ENCODE measurements at places on chromosomes 4 and X. TPM values are rescaled to one million over a fixed set of nuclear protein-coding genes. Genes with fewer than 3 reads are reported as not detected.

Gene SPATA4
- not detected for total RNA-seq

Gene HSFX3
- not detected for total RNA-seq

Gene EDA
- total RNA-seq, result 0.08 TPM

Gene TASL
- 7.2 TPM for total RNA-seq

Gene HMX1
- not detected for total RNA-seq

Gene MND1
- 13.5 TPM for total RNA-seq

Gene C4orf36
- not detected for total RNA-seq

- no peak for DNase-seq
Observed at GRCh38 chr4:147157860-147158701, 212.4 kb upstream of the TTC29 start.

DNA sequence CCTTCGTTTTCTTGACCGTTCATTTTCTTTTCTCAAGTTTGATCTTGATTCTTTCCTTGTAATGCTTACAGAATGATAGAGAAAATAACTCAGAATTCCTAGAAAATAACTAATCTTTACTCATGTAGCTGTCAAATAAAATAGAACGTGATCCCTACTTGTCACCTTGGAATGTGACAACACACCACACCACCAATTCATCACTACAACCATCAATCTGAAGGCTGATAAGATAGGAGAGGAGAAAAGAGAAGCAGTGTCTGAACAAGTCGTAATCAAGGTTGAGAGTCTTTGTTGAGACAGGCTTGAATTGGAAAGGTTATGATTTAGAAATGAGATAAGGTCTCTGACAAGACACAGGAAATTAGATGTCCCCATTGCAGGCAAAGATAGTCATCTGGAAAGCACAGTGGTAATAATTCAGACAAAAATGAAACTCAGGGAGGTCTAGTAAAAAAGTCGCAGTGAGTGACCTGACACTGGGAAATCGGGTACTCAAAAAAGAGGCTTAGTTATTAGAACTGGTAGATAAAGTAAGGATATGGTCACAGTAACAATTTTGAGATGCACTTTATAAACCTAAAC is 456.2 kb downstream of the FAT4 start:
- DNase-seq, result no peak

- DNase-seq, result no peak
Observed at GRCh38 chr4:100609810-100610209, 92.0 kb upstream of the EMCN start.

DNA sequence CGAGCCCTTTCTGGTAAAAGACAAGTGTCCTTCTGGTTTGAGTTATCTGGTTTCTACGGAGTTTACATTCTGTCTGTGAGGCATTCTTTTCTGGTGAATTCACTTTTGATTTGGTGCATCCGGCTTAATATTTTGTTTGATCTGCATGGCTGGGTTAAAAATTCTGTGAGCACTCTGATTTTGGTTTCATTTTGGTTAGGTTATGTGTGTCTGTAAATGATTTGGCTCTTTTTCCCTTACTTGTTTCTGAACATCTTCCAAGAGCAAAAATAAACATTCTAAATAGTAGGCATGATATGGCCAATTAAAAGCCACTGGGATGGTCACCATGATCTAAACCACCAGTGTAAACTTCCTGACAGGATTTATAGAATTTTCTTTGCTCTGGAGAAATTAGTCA is 85.7 kb upstream of the PTPN13 start:
- no peak for DNase-seq

DNA sequence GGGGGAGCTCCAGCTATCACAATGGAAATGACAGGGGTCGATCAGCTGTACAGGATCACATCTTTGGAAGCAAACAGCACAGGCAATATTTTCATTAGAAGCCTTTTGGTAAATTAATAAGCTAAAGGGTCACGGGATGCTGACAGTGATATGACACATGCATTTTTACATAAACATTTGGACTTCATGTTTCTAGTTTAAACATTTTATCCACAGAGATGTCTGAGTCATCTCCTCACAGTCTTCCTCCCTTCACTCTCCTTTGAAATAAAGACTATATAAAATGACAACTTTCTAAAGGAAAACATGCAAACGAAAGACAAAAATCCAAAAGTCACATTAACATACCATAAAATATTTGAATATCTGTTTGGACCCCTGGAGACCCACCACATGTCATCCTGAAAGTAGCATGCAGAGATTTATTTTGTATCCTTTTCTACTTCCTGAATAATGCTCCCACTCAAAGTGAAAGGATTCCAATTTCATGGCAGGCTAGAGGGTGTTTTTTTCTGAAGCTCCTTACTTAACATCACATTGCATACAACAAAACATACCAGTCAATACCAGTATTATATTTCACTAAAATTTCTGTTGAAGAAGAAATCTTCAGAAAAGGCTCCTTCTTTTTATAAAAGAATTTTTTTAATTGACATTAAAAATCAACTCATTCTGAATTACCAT is 200.1 kb upstream of the PPARGC1A start:
- DNase-seq, result no peak

- no peak for DNase-seq
Observed at GRCh38 chr4:110900213-110900769, 277.4 kb upstream of the PITX2 start.

DNA sequence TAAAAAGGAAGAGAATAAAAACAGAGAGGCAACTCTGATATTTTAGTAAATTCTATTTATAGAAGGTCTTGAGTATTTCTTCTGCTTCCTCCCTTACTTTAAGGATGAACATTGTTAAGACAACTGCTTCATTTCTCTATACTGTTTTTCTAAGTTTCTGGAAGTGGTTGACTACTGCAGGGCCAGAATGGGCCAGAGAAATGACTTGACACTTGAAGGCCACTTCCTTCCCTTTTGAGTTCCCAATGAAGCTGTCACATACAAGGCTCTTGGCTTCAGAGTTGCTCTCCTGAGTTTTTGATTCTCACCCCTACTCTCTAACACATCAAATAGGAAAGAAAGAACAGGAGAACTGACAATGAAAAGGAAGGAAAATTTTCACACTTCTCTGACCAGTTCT is 37.6 kb downstream of the PKD2 start:
- no peak for DNase-seq

GRCh38 chr4:8176547-8177399 is 18.2 kb upstream of the ABLIM2 start:
- no peak for DNase-seq

DNA sequence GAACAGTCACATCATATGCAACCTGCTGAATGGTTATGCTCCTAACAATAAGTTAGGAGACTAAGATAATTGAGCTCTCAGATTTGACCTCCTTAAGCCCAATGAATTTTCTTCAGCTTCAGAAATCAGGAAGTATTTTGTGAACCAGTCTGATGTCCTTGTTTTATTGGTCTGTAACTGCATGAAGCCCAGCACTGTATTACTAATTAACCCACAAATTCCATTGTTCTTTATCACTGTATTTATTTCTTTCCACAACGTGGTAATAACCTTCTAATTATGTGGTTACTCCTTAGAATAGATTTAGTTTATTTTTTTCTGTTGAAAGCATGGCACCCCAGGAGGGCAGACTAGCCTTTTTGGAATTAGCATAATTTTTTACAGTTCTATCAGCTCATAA is 3.9 kb upstream of the MFAP3L start:
- DNase-seq, result no peak

GRCh38 chrX:132444936-132445335 is 43.9 kb downstream of the MBNL3 start:
- no peak for DNase-seq

DNA sequence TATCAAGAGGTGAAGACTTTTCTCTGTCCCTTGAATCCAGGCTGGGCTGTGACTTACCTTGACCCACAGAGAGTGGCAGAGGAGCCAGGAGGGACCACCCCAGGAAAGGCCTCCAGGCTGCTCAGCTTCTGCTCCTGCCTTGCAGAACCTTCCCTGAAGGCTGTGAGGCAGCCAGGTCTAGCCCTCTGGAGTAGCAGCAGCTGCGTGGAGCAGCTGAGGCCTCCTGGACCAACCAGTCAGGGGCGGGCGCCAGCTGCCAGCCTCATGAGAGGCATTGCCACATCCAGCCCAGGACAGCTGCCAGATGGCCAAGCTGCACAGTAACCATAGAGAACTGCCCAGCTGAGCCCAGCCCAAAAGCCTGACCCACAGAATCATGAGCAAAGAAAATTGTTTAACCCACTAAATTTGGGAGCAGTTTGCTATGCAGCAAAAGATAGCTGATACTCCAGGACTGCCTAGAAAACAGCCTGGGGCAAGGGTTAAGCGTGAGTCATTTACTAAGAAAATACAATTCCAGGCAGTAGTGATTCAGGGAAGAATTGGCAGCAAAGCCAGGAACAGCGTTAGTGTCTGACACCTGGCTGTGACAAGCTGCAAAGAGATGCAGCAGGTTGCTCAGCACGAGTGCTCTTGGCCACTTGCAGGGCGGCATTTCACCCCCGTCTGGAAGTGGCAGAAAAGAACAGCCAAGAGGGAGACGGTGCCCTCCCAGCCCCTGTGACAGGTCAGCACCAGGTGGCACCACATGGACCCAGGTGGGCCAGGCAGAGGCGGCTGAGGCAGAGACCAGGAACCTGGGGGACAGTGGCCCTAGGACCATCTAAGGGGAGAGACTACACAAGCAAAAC is 14.7 kb upstream of the PDE6B start:
- DNase-seq, result no peak

GRCh38 chr4:105075045-105075444 is 71.6 kb upstream of the TET2 start:
- no peak for DNase-seq

DNA sequence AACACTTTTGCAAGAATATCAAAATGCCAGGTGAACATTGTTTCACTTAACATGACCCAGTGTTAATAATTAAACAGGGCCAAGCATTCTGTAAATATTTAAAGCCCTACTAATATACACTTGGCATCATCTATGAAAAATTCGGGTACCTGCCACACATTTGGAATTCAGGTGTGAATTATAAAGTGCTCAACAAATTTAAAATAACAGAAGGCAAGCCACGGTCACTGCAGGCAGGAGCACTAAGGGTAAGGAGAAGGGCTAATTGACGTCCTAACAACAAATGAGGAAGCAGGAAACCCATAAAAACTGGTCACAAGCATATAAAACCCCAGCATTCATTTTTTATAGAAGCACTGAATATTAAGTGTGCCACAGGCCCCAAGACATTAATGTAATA is 43.8 kb upstream of the CPEB2 start:
- no peak for DNase-seq

DNA sequence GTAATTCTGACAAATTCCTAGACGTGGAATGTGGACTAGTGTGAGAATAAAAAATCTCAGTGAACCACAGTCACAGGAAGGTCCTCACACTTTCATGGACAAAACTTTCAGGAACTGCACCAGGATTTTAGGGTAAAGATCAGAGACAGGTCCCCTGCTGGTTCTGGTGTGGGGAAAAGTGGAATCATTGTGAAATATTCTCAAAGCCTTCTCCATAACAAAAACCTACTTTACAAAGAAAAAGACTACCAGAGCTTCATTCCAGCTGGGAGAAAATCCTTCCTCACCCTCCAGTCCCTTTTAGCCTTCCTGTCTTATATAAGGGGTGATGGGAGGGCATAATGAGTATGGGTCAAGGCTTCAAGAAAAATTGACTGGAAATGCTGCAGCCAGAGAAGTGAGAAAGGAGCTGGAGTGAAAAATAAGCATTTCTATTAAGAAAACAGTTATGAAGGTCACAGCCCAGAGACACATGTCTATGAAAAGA is 325.8 kb downstream of the ARAP2 start:
- no peak for DNase-seq

DNA sequence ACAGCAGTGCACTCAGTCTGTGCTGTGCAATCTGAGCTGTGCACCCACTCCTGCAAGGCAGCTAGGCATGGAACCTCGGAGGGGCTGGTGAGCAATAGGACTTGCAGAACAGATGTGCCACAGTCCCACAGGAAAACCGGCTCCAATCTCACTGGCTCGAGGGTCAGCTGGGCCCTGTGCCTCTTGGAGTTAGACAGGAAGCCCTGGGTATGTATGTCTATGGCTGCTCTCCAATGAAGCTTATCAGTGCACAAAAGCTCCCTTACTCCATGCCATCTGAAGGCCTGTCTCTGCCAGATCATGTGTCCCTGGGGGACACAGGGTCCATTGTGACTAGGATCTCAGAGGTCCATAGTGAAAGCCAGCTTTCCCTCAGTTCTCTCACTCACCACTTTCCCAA is 335.8 kb downstream of the SH3BGRL start:
- DNase-seq, result no peak

DNA sequence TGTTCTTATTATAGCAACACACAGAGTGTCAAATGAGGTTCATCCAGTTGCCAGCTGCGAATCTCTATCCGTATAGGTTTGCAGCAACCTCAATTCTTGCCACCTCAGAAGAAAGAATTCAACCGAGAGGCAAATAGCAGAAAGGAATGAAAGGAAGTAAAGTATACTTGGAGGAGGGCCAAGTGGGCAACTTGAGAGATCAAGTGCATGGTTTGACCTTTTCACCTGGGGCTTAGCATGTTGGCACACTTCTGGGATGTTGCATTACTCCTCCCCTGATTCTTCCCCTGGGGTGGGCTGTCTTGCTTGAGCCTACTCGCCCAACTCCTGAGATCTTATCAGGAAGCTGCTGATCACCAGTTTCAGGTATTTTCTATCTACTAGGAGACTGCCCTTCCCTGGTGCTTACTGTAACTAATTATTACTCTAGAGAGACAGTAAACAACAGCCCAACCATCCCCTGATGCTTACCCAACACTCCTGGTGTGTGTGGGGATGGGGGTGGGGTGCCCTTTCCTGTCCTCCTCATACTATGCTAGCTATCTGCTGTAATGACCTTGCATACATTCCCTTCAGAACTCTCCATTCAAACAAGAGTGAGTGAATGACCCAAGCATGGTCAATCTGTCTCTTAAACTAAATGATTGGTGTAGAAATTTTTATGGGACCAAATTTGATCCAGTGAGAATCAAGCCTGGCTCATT is 7.3 kb upstream of the TMEM33 start:
- DNase-seq, result no peak

- no peak for DNase-seq
Observed at GRCh38 chr4:153205757-153206156, 1.5 kb downstream of the TRIM2 start.

DNA sequence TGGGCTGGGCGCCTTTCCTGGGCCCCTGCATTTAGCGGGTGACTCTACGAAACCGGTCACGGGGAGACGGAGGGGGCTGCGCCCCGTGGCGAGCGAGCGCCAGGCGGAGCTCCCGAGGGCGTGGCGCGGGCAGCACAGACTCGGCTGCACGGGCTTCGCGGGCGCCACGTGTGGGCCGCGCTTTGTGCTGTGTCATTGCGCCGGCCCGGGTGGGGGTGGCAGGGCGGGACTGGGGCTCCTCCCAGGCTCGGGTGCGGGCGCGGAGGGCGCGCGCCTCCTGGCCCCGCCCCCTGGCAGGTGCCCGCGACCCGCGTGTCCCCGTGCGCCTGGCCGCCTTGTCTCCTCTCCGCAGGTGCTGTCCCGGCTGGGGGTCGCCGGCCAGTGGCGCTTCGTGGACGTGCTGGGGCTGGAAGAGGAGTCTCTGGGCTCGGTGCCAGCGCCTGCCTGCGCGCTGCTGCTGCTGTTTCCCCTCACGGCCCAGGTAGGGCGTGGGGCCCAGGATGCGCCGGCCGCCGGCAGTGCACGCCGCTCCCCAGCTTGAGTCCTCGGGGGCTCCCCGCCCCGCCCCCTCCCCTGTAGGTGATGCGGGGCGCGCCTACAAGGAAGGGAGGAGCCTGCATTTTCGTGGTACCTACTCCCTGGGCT is 651 bp downstream of the UCHL1 start:
- DNase-seq, result no peak

- no peak for DNase-seq
Observed at GRCh38 chr4:95531141-95531540, 17.6 kb downstream of the UNC5C start.

GRCh38 chr4:18756671-18757070 is 735.1 kb upstream of the LCORL start:
- no peak for DNase-seq
